NCI-H2081 treated with DMSO at 0.1 percent for 48 hours (cell line): ENCODE measurements at places on chromosomes 3 and 15.

DNA sequence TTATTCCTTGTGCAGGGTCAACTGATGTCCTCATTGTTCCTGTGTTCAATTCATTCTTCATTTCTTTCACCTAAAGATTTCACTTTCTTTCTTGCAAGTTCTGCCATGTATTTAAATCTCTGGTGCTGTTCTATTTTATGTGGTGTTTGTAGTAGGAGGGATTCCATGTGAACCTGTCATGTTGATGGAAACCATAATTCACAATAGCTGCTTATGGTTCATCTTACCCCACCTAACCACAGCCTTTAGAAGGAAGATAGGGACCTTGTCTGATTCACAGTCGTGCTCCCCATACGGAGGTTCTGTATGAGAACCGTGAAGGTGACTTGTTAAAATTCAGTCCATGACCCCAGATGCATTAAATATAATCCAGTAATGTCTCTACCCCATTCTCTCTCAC lies 21.9 kb downstream of the SLCO2A1 start:
- no peak for DNase-seq

GRCh38 chr3:127645371-127646015 lies 16.5 kb downstream of the PODXL2 start:
- DNase-seq, result no peak

- DNase-seq, result no peak
These were observed 89.7 kb upstream of the GRM7 start for GRCh38 chr3:6771171-6771570.

- no peak for DNase-seq
These were observed 85.4 kb upstream of the TPM1 start for GRCh38 chr15:62957130-62957529.

DNA sequence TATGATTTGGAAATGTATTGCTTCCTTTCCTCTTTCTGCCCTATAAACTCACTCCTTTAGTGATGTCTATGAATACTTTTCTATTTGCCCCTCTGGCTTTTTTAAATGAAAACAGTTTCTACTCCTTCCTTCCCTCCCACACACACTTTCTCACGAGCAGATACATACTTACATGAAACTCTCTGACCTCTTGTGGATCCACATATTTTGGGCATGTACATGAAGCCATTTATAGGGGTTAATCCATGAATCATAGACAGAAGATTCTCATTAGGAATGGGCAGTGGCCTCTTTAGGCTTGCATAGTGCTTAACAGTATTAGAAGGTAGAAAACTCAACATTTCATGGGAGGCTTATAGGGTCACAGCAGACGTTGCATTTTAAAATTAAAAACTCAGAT lies 24.8 kb downstream of the ANAPC13 start:
- DNase-seq, result no peak

- no peak for DNase-seq
These were observed 5.4 kb downstream of the ISL2 start for GRCh38 chr15:76342058-76342381.

GRCh38 chr3:165195241-165195639 lies 944 bp downstream of the SLITRK3 start:
- DNase-seq, result no peak

- DNase-seq, result no peak
These were observed 10.6 kb upstream of the P3H2 start for GRCh38 chr3:190131329-190131728.

- DNase-seq, result no peak
These were observed 440.6 kb downstream of the MCTP2 start for GRCh38 chr15:94671858-94672532.

DNA sequence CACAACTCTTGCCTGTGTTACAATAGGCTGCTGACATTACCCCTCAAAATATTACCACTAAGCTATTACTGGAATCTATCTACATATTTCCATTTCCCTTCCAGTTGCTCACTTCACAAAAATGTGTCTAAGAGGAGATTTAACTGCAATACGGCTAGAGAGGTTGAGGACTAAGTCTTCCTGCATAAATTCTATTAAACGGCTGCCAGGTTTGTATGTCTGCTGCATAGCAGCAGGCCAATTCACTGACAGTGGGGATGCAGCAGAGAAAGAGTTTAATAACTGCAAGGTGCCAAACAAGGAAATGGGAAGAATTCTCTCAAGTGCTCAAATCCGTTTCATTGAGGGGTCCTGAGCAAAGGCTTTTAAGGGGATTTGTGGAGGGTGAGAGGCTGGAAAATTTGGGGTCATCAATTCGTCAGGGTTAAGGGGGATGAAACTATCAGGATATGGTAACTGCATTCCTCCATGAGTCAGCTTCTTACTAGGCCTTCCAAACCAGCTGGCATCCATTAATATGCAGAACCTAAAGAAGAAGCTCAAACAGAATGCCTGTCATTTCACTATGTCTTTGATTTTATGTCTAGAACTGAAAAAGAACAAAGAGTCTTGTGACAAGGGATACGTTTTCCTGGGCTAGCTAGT lies 675.6 kb downstream of the TBL1XR1 start:
- no peak for DNase-seq

DNA sequence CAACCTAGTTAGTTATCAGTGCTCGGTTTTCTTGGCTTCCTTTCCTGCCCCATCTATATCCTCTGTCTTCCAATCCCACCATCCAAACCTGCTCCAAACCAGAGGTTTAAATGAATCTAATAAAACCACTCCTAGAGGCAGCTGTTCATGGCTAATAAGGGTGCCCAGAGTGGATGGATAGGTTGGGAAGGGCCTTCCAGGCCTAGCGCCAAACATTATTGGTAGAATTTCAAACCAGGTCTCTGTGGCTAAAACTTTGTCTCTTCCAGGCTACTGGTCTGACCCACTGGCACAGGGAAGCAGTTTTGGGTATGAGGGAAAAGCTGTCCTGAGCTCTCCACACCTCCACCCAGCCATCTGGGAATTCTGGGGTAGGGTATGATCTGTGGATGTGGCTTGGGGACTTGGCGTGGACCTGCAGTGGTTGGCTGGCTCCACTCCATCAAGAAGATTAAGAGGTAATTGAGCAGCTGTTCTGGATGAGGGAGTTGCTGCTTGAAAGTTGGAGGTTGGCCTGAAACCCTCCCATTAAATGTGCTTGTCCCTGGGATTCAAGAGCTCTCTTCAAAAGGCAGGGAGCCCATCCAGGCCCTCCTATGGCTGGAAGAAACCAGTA lies 29.3 kb upstream of the INSYN1 start:
- DNase-seq, result no peak

DNA sequence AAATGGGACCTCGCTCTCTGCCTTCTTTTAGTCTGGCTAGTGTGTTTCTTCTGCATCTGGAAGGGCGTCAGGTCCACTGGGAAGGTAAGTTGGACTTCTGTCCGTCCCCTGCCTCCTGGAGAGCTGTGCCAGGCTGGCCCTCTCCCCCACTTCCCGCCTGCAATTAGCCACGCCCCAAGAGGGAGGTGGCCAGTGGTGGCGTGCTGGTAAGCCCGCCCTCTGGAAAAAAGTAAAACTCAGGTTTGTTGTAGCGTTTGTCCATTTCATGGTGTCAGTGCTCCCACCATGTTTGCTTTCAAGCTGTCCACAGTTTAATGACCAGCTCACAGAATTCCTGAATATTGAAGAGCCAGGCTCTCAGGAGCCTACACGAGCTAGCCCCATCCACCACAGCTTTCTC lies 55.6 kb downstream of the SLC6A6 start:
- DNase-seq, result no peak
